Osteocyte (in vitro differentiated cells): ENCODE measurements at places on chromosomes 4 and X. TPM values are rescaled to one million over a fixed set of nuclear protein-coding genes. Genes with fewer than 3 reads are reported as not detected.

DNA sequence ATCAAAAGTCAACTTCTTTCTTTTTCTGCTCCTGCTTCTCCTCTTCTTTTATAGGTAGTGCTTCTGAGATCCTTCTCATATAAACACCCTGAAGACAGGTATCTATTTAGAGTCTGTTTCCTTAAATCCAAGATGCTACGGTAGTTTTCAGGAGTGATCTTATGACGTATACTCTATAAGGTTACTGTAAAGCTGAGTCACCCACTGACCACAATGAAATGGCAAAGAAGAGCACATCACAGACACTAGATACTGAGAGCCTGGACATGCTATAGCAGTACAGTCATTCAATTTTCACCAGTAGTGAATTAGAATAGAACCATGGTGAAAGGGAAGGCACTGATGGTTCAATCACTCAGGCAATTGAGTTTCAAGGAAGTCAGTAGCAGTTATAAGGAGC, 412.5 kb downstream of the ADAM29 start:
- no peaks in the 10 kb centered on the region for H3K36me3 ChIP-seq
- no peak overlapping the region for H3K27ac ChIP-seq

DNA sequence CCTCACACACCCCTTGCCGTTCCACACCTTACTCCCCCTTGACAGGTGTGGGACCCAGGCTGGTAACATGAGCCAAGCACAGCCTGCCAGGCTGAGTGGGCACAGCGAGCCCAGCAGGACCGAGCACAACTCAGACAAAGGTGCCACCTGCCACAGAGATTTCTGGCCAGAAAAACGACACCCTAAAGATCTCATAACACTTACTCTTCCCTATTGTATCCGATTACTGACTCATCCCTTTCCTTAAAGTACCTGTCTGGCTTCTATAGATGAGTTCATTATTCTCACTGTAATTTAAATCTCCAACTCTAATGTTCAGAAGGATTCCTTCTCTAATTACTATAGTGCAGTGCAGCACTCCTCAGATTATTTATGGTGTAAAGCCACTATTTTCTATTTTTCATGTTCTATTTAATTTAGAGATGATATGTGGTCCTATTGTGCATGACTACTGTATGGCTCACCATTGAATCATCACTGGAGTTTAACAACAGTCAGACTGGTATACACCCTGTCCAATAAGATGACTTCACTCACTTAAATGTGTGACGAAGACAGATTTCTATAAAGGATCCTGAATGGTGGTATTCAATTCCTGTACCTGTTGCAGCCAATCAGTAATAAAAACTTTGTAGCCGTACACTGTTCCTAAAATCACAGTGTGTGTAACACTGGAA, 7.6 kb upstream of the SYTL5 start:
- H3K36me3 ChIP-seq: no peaks in the 10 kb centered on the region
- peaks cover 2% of the 10 kb centered on the region for H3K4me1 ChIP-seq
- no peak overlapping the region for H3K27ac ChIP-seq
- H3K27me3 ChIP-seq: no peaks in the 10 kb centered on the region
- DNase-seq: no peak

DNA sequence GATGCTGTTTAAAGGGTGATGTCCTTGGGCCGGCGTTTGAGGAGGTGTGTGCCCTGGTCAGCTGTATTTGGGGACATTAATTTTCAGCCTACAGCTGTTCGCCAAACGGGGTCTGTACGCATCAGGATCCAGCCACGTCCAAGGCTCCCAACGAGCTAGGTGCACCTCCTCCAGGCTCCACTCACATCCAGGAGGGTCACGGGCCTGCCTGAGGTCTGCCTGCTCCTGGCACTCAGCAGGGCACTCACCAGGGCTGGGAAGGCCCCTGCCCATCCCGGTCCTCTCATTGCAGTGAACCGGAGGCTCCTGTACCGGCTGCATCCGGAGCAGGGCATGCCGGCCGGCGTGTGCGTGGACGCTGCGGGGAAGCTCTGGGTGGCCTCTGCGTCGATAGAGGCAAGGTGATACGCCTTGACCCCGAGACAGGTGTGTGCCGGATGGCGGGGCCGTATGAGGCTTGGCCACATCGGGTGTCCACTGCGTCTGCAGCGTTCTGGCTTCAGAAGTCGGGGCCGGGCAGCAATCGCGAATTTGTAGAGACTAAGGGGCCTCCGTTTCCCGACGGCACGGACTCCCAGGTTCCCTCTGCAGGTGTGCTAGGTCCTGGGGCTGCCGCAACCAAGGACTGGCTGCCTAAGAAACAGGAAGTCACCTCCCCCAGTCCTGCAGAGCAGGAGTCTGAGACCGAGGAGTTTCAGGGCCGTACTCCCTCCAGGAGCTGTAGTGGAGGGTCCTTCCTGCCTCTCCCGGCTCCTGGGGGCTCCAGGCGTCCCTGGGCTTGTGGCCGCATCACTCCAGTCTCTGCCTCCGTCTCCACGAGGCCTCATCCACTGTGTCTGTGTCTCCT, 27.5 kb upstream of the PLCXD1 start:
- H3K27ac ChIP-seq: no peak overlapping the region
- no peak overlapping the region for H3K4me3 ChIP-seq
- no peaks in the 10 kb centered on the region for H3K4me1 ChIP-seq
- H3K27me3 ChIP-seq: no peaks in the 10 kb centered on the region
- H3K36me3 ChIP-seq: no peaks in the 10 kb centered on the region

GRCh38 chr4:2024683-2025082, 15.9 kb upstream of the NELFA start:
- no peak overlapping the region for H3K27ac ChIP-seq
- DNase-seq: no peak
- H3K36me3 ChIP-seq: peaks cover 4% of the 10 kb centered on the region
- peaks cover 2% of the 10 kb centered on the region for H3K4me1 ChIP-seq
- H3K4me3 ChIP-seq: no peak overlapping the region

- H3K4me1 ChIP-seq: no peaks in the 10 kb centered on the region
- no peak overlapping the region for H3K4me3 ChIP-seq
- no peaks in the 10 kb centered on the region for H3K36me3 ChIP-seq
- no peaks in the 10 kb centered on the region for H3K27me3 ChIP-seq
- no peak overlapping the region for H3K27ac ChIP-seq
Observed at GRCh38 chr4:82403725-82404124, 26.5 kb downstream of the HNRNPDL start.

DNA sequence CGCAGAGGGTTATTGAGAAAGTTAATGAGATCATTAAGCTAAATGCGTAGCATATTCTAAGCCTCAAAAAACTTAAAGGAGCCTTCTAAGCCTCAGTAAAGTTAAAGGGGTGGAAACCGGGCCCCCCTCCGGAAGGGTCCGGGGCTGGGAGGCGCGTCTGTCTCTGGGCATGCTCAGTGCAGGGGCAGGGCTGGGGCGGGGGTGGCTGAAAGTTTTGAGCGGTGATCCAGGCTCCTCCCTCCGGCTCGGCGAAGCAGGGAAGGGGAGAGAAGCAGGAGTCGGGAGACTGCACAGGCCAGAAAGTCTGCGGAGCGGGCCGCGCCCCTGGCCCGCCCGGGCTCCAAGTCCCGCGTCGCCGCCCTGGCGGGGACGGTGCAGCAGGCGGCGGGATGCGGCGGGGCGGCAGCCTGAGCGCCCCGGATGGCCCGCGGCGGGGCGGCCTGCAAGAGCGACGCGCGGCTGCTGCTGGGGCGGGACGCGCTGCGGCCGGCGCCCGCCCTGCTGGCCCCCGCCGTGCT, at the start of gene EVC:
Gene EVC (plus strand): TSS at position 241 of the 518 bp plus-strand sequence. CDS start 180 bp downstream, at position 421.
- H3K4me3 ChIP-seq: peak within 1 kb of the TSS; percentile 83
- peak within 1 kb of the TSS; percentile 85 for H3K27ac ChIP-seq
- peak; percentile 91 for DNase-seq
- H3K36me3 ChIP-seq: peaks cover 13% of the 10 kb centered on the region
- H3K27me3 ChIP-seq: peaks cover 5% of the 10 kb centered on the region
- H3K4me1 ChIP-seq: peaks cover 38% of the 10 kb centered on the region

DNA sequence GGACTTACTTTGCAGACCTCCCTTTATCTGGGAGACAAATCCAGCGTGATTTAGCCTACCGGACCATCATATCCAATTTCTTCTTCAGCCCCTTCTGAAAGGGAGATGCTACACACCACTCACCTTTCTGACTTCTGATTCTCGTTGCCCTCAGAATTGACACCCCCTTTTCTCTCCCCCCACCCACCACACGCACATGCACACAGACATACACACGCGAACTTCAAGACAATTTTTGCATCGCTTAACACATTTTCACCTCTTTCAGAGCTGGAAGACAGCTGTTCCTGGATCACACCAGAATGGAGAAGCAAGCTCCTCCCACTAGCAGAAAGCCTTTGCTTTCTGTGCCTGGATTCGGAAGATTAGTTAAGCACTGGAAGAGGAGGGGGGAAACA, 1.0 kb upstream of the SNCA start:
- H3K27ac ChIP-seq: no peak overlapping the region
- peak overlapping the region; percentile 79 for H3K4me3 ChIP-seq
- DNase-seq: no peak
- no peaks in the 10 kb centered on the region for H3K36me3 ChIP-seq

DNA sequence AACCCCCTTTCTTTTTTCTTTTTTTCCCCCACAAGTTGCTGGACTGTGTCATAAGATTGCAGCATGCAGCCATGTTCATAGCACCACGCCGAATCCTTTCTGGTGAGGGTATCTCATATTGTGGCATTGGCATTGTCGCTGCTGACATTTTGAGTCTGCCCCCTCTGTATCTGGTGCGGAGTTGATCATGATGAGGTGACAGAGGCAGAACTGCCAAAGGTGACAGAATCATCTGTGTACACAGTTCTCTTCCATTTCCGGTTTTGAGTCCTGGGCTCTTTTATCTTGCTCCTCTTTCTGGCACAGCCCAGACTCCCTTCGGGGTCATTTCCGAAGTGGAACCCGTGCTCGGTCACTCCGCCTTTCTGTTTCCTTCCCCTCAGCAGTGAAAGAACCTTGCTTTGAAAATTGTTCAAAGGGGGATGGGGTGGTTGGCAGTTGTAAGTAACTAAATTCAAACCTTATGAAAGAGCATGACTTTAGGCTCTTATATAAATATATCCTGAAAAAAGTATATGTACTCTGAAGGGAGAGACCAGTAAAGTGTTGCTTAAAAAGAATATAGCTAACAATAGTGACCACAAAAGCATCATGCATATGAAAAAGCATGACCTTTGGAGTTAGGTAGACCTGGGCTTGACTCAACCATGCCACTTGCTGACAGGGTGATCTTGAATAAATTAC, 55.0 kb upstream of the BMP2K start:
- H3K27me3 ChIP-seq: no peaks in the 10 kb centered on the region
- no peaks in the 10 kb centered on the region for H3K4me1 ChIP-seq
- H3K27ac ChIP-seq: no peak overlapping the region
- DNase-seq: no peak

Gene CD40LG
- not detected in 2 replicates for total RNA-seq

Gene ASB12
- total RNA-seq: not detected in 2 replicates

Gene UGT2A1
- not detected in 2 replicates for total RNA-seq

Gene TLR8
- total RNA-seq: not detected in 2 replicates
